ENCODE measurements at places on chromosomes 11 and 22.

GRCh38 chr11:105219269-105219668, 79.7 kb upstream of the CARD18 start:
- no peak for DNase-seq

GRCh38 chr11:68655406-68655805, 28.9 kb upstream of the GAL start:
- DNase-seq = no peak

- DNase-seq = no peak
Observed at GRCh38 chr22:25368271-25368670, 148.8 kb downstream of the CRYBB2 start.

DNA sequence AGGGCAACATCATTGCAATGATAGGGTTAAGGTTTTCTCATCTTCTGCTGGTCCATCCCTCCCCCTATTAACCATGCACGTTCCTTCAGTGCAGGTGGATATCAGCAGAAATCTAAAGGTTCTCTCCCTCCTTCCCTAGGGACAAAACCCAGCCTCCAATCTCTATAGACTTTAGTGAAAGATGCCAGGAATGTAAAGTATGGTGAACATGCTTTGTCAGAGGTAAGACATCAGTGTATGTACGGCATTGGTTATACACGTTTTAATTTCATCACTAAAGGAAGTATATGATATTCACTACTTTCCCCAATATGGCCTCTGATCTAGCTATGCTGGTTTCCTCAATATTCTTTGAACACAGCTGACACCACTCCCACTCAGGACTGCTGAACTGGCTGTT, 81.2 kb upstream of the LDLRAD3 start:
- DNase-seq = no peak

DNA sequence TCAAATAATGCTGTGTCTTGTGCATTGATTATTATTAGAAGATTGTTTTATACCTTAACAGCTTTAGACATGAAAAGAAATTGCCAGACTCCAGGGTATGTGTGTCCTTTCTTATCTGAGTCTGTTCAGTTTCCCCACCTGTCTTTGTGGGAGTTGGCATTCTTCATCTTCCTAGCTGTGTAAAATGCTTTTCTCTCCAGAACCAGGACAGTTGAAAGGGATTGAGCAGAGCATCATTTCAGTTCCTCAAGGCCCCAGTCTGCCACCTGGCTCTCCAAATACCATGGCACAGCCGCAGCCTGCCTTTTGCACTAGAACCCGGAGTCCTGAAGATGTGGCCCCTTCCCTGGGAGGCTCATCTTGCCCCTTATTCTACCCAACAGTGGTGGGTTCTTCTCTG, 851.9 kb downstream of the NTM start:
- DNase-seq = no peak

- DNase-seq = no peak
Observed at GRCh38 chr22:35021161-35021560, 44.8 kb upstream of the ISX start.

- no peak for DNase-seq
Observed at GRCh38 chr11:128928400-128928799, 14.3 kb downstream of the TP53AIP1 start.

DNA sequence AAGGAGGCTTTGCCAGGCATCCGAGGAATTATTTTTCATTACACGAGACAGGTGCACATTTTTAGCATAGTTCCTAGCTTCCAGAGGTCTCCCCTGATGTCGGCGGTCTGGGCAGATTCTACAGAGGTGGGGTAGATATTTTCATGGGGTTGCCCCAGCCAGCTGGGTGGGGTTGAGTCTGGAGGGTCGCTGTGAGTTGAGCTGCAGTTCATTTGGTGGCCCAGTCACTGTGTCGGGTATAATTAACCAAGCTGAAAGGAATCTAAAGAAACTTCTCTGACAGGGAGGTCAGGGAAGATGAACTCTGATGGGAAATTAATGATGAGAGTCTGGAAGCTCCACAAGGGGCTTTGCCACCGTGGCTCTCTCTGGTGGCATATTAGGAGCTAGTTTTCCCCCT, 233.7 kb upstream of the NAV2 start:
- no peak for DNase-seq

GRCh38 chr11:60942219-60942618, 9.8 kb downstream of the SLC15A3 start:
- DNase-seq = no peak

- DNase-seq = no peak
Observed at GRCh38 chr22:44391481-44392445, 79.0 kb upstream of the SHISAL1 start.

GRCh38 chr22:27409299-27409698, 392.3 kb downstream of the MN1 start:
- no peak for DNase-seq

DNA sequence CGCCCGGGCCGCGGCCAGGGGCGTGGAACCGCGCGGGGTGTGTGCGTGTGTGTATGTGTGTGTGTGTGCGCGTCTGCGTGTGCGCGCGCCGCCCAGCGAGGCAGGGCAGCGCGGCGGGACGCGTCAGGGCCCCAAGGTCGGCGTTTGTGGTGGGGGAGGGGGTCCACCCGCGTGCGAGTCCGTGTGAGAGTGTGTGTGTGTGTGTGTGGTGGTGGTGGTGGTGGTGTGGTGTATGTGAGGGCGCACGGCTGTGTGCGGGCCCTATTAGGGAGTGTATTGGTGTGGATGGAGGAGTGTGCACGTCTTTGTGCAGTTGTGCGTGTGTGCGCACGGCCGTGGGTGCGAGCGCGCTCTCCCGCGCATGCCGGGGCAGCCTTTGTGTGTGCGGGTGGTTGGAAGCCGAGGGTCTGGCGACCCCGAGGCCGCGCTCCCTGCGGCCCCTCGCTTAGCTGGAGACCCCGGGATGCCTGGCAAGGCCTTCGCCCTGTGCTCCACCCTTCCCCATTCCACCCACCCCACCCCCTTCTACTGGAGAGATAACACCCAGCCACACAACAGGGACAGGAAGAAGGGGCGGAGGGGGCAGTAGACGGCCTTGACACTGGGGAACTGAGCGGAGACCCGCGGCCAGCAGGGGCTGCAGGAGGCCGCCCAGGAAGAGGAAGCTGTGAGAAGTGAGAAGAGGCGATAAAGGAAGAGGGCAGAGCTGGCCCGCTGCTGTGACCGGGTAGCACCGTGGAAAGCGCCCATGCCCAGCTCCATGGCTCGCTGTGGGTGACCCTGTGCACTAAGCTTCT, 528 bp upstream of the ARRB1 start:
- DNase-seq = no peak

- no peak for DNase-seq
Observed at GRCh38 chr11:34671117-34671516, 50.2 kb downstream of the EHF start.

DNA sequence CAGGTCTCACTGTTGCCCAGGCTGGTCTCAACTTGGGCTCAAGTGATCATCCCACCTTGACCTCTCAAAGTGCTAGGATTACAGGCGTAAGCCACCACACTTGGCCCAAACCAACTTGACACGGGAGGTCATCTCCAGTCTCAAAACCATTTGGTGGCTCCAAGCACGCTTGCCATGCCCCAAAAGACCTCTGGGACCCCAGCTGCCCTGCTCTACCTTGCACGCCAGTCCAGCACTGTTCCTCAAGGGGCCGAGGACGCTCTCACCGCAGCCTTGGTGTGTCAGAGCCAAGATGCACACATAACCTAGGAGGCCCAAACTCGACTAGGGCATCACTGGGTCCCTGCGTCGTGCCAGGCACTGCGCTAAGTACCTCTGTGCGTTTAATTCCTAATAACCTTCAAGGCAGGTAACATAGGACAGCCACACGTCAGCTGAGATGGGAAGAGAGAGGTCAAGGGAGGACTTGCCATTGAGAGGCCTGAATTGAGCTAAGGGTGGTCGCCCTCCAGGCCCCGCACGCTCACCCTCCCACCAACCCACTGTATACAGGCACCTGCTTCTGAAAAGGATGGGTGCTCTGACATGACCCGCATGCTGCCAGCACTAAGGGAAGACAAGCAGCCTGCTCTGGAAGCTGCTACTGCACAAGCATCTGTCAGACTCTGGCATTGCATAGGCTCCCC, 4.6 kb upstream of the GAS2L1 start:
- DNase-seq = no peak

GRCh38 chr22:35380013-35380412, 883 bp upstream of the HMOX1 start:
- no peak for DNase-seq

GRCh38 chr22:29004647-29005371, 56.8 kb downstream of the C22orf31 start:
- no peak for DNase-seq

- no peak for DNase-seq
Observed at GRCh38 chr11:62430425-62430824, 11.6 kb downstream of the SCGB1A1 start.

GRCh38 chr22:48943567-48944432, 883.9 kb downstream of the BRD1 start:
- DNase-seq = no peak

- no peak for DNase-seq
Observed at GRCh38 chr22:26599505-26599904, 9.6 kb upstream of the TPST2 start.

- no peak for DNase-seq
Observed at GRCh38 chr11:129023968-129024676, 81.5 kb upstream of the TP53AIP1 start.

GRCh38 chr11:19055016-19055415, 5.5 kb downstream of the MRGPRX2 start:
- no peak for DNase-seq

- DNase-seq = no peak
Observed at GRCh38 chr22:38292694-38293093, 19.9 kb upstream of the TMEM184B start.

DNA sequence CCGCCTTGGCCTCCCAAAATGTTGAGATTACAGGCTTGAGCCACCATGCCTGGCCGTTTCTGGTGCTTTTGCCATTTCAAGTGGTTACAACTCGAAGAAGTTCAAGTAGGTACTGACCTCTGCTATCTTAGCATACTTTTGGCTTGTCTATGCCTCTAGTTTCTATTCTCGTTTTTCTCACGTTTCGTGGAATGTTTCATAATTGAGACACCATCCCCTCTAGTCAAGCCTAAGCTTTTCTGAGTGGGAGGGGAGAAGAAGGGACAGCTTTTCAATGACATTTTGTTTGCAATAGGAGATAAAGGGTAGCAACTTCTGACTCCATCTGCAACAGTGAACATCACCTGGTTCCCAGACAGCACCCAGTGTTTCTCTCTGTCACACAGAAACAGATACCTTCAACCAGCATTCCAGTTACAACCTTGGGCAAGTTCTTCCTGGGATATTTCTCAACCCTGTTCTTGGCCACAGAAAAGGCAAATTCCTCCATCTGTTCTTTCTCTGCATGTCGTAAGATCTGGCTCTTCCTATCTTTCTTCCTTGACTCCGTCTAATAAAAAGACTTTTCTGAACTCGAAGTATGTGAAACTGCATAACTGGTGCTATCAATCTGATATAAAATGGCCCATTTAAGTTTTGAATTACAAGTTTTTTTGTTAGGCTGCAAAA, 25.5 kb downstream of the DDI1 start:
- DNase-seq = no peak

DNA sequence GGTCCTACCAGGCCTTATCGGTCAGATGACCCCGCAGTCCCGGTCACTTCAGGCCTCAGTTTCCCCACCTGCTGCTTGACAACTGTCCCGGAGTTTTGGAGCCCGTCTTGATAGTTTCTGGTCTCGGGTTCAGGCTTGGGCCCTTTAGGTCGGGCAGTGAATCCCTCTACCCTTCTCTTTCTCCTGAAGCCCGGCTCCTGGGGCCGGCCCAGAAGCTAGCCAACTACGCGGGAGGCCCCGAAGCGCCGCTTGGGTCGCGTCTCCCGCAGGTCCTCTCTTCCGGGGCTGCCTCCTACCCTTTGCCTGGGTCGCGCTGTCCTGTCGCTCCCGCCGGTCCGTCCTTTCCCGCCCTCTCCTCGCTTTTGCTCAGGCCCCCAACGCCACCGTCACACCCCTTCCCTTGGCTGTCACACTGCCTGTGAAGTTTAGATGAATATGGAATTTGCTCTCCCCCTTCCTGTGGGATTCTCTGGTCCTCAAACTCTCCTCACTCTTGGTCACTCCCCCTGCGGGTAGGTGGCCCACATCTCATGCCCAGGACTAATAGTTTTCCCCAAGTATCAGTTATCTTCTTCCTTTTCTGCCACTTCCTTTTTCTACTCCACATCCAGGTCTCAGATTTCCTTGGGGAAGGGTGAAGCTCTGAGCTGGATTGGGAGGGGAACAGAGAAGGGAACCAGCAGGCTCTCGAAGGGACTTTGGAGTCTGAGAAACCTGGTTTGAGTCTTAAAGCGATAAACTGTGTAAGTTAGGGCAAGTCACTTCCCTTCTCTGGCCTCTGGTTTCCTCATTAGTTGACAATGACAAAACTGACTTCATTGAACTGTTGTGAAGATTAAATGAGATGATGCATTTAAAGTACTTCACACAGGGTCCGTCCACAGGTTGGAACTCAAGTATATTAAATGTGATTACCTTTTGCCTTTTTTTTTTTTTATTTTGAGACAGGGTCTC, 790 bp downstream of the RAB1B start:
- DNase-seq = no peak

DNA sequence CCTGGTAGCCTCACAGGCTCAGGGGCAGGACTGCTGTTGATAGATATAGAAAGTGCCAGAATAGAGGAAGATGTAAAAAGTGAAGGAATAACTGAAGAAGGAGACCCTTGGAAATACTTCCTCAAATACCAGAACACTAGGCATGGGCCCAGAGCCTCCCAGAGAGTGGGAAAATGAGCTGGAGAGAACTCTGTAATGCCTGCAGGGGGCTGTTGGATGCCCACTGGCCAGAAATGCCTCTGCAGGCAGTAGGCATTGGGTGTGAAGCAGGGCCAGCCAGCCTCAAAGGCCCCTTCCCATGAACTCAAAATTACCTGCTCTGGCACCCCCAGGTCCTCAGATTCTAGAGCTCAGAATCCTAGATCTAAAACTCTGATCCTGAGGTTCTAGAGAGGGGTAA, 15.1 kb downstream of the P2RY2 start:
- no peak for DNase-seq

- no peak for DNase-seq
Observed at GRCh38 chr11:61138935-61139334, 22.3 kb downstream of the VPS37C start.

DNA sequence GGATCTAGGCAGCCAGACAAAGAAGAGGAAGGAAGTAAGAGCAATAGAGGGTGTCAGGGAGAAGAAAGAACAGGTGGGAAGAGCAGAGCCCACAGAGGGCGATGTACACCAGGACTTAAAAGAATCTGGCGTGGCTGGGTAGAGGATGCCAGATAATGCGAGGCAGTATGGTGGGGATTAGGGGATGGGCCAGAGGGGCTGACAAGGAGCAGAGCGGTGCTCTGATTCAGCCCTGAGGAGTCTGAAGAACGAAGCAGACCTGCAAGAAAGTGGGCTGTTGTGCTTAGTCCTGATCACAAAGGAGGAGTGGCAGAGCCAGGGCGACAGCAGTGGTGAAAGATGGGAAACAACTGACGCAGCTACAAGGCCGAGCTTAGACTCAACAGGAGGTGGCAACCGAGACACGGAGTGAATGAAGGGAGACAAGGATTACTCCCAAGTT, 163.7 kb downstream of the LARGE1 start:
- DNase-seq = no peak

DNA sequence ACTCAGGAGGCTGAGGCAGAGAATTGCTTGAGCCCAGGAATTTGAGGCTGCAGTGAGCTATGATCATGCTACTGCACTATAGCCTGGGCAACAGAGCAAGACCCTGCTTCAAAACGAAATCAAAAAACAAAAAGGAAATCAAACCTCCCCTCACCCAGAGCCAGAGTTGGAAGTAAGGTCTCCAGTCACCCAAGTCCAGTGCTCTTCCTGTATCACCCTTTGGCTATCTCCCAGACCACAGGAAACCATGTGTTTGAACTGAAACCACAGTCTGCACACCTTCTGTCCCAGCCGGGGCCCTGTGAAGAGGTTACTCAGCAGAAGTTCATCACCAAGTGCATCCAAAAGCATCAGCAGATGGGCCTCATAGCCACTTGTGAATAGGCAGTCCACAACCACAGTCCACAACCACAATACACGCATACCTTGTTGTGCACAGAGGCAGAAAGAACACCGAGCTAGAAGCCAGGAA, 4.6 kb downstream of the MYH9 start:
- DNase-seq = no peak

All from stimulated activated CD4-positive, alpha-beta T cell treated with anti-CD3 and anti-CD28 coated beads, TNF-alpha, amount 100 ng/mL, for 4 hours (primary cell).